NCI-H748 treated with DMSO at 0.1 percent for 48 hours (cell line): ENCODE measurements at places on chromosomes 7 and 10.

DNA sequence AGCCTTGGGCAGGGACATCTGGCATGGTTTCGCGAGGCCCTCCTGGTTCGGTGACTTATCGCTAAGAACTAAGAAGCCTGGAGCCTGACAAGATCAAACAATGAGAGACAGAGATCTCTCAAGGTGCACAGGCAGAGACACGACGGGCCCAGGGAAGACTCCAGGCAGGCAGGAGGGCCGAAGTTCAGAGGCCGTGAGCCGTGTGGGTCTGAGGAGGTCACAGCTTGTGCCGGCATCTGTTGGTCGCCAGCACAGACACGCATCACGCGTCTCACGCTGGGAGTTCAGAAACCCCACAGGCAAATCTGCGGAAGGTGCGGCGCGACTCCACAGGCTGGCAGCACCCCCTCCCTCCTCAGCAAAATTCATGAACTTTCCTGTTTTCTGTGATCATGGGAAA is 314.0 kb downstream of the DNAJB6 start:
- no peak for DNase-seq

DNA sequence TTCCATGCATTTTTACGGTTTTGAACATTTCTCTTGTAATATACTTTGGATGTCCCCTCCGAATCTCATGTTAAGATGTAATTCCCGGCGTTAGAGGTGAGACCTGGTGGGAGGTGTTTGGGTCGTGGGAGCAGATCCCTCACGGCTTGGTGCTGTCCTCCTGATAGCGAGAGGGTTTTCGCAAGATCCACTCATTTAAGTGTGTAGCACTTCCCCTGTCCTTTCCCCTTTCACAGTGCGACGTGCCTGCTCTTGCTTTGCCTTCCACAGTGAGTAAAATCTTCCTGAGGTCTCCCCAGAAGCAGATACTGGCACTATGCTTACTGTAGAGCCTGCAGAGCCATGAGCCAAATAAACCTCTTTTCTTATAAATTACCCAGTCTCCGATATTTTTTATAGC is 6.6 kb downstream of the GPR141 start:
- no peak for DNase-seq

- DNase-seq = no peak
Measured at GRCh38 chr7:17434841-17435692, 136.6 kb downstream of the AHR start.

DNA sequence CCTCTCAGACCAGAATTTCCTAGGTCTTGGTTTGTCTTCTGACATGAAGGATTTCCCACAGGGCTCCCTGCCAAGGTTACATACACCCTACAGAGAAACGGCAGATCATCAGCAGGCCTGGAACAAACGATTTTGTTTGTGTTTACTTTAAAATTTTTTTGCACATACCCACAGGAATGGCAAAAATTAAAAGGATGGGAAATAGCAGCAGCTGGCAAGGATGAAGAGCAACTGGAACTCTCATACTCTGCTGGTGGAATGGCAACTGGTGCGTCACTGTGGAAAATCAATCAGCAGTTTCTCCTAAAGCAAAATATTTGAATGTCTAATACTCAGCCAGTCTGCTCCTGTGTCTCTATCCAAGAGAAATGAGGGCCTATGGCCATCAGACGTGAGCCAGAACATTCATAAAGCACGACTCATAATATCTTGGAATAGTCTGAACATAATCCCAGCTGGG is 6.5 kb downstream of the BAIAP2L1 start:
- no peak for DNase-seq

DNA sequence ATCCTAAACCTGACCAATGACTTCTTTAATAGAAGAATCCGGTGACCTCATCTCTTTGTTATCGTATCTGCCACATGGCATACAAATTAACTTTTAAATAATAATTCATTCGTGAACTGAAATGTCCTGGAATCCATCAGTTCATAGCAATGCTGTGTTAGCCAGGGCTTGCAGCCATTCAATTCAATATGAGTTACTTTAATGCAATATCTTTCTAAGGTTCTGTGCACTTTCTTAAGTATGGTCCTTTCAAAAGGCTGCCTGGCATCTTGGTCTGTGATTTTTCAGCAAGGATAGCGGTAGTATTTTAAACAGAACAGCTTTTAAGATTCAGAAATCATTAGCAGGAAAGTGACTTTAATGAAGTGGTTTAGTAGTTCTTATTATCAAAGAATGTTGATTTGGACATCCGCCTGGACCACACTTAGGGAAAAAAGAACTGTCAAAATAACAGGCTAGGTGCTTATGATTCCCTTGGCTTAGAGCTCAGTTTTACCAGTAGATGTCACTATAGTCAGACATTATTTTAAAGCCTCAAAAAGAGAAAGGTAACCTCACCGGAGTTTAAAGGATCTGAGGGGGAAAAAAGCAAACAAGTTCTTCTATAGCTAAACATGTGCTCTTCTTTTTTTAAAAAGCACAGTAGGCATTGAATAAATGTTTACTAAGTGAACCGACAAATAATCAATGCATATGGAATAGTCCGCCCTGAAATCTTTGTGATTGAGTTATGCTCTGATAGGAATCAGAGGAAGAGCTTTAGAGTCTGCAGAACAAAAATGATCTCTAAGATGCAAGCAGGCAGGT is 22.7 kb downstream of the SLC35G1 start:
- peak; percentile 54 for DNase-seq
